Activated CD4-positive, alpha-beta T cell treated with anti-CD3 and anti-CD28 coated beads for 4 hours (primary cell): ENCODE measurements at places on chromosomes 13 and 19.

DNA sequence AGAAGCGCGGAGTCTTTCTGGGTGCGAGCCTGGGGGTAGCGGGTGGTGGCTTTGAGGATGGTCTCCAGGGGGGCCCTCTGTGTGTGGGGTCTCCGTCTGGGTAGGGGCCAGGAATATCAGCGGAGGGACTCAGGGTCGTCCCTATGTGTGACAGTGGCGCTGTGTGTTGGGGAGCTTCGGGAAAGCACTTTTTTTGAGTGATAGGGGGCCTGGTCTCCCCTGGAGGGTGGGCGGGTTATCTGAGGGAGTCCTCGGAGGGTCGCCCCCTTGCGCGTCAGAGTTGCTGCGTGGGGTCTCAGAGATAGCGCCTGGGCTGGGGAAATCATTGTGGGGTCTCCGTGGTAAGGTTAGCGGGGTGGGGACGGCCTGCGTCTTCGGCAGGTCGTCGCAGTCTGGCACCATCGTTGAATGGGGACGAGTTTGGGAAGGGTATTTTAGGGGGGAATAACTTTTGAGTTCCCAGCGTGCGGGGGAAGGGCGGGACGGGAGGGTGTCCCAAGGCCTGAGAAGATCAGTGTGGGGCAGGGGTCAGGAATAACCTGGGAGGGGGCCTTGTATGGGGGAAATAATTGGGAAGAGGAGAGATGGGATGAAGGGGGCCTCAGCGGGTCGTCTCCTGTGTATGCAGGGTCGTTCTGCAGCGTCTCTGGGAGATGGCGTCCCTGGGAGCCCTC, 857 bp downstream of the IER2 start:
- DNase-seq: peak; percentile 20

GRCh38 chr13:61128850-61129645, 286.6 kb downstream of the PCDH20 start:
- no peak for DNase-seq

DNA sequence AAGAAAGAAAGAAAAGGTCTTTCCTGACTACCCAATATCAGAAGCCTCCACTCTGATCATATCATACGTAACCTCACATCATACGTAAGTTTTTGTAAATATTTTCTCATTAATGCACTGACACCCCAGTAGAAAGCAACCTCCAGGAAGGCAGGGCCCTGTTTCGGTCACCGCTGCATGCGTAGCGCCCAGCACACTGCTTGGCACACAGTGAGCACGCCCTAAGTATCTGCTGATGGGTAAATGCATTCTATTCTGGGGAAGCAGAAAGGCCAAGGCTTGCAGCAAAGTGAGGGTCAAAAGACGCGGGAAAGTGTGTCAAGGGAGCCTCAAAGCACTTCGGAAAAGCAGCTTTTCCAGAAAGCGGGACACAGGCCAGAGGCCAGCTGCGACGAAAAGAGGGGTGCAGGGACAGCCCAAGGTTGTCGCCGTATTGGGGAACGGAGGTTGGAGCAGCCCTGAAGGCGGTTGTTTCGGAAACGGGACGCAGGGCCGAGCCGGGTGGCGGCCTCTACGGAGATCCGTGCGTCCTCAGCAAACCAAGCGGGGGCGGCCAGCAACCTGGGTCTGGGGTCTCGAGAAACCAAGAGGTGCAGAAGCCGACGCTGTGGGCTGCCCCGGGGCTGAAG, 463 bp downstream of the SUGP1 start:
- no peak for DNase-seq

- DNase-seq: no peak
These were observed 41.1 kb upstream of the RGCC start for GRCh38 chr13:41416276-41416675.

DNA sequence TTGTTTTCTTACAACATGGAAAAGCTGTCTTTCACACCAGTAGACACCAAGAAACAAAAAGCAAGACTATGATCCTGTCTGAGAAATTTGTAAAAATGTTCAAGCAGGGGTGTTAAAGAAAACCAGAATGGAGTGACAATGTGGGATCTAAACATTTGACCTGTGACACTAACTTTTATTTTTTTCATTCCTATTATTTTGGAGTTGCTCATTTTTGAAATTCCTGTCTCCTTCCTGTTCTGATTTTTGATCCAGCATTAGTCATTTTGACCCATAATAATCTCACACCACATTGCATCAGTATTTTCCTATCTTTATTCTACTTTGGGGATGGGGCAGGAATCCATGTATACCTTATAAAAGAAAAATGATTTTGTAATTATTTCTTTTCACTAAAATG, 164.2 kb downstream of the DLEU7 start:
- no peak for DNase-seq

DNA sequence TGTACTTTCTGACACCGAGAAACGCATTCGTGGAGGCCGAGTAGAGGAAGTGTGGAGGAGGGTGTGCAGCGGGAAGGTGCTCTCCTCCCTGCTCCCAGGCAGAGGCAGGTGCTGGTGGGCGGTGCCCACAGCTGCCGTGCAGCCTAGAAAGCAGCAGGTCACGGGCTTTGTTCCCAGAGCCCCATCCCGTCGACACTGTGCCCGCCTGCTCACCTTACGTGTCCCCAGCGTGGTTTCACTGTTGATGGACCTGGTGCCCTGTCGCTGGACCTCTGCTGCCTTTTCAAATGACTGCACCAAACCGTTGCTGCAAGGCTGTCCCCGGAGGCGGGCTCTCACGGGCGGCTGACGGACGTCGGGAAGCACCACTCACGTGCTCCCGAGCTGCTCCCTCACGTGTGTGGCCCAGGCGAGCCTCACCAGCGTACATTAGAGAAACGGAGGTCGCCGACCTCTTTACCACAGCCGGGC, 20.8 kb downstream of the PLEKHJ1 start:
- no peak for DNase-seq

GRCh38 chr19:2391118-2391725, 31.2 kb downstream of the TMPRSS9 start:
- DNase-seq: peak; percentile 47

DNA sequence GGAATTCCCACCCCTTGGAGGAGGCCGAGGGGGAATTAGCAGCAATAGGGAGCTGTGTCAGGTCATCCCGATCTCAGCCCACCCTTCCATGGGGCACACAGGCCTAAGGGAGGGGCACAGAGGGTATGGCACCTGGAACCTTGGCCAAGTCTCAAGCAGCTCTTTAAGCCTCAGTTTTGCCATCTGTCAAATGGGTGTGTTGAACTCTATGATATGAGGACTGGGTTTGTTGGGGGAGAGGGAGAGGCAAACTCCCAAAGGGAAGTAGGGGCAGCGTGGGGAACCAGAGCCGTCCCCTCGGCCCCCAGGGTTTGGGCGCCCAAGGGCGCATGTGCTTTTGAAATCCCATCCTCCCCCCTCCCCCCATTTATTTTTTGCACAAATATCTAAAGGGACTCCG, 49.7 kb downstream of the COLGALT1 start:
- DNase-seq: no peak

- no peak for DNase-seq
These were observed 90.8 kb downstream of the TSHZ3 start for GRCh38 chr19:31258211-31259052.

GRCh38 chr19:18871543-18871942, 24.4 kb downstream of the CERS1 start:
- no peak for DNase-seq

GRCh38 chr13:47237571-47237970, 340.7 kb upstream of the HTR2A start:
- DNase-seq: no peak

- DNase-seq: no peak
These were observed 888.9 kb downstream of the SLITRK1 start for GRCh38 chr13:82993417-82993816.

GRCh38 chr19:3783660-3784584, 2.3 kb downstream of the MATK start:
- DNase-seq: peak; percentile 45

DNA sequence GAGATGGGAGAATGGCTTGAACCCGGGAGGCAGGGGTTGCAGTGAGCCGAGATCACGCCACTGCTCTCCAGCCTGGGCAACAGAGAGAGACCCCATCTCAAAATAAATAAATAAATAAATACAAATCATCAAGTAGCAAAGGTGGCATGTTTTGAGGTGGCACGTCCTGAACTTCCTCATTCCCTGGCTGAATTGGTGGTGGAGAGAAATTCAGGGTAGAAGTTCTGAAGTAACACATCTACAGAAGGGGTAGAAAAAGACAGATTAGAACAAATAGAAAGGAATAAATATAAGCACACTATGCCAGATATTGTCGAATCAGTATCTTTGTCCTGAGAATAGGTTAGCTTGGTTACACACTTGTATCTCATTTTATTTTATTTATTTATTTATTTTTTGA, 6.3 kb downstream of the IFI30 start:
- no peak for DNase-seq

DNA sequence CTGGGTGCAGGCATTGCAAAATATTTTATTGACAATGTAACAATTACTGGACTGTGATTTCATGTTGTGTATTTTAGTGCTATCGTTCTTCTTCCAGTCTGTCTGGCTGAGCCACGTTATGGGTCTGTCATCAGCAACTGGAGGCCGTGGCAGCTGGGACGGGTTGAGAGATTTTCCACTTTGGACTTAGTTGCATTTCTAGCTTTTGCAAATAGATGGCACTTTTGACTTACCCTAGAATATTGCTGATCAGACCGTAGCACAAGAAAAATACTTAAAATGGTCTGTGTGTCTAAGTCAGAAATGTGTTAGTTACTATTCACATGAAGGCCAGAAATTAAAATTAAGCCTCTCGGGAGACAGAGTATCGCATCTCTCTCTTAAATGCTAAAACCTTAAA, 211.1 kb downstream of the TEX29 start:
- DNase-seq: no peak

GRCh38 chr13:28138756-28139470, 568 bp downstream of the PAN3 start:
- DNase-seq: peak; percentile 91

DNA sequence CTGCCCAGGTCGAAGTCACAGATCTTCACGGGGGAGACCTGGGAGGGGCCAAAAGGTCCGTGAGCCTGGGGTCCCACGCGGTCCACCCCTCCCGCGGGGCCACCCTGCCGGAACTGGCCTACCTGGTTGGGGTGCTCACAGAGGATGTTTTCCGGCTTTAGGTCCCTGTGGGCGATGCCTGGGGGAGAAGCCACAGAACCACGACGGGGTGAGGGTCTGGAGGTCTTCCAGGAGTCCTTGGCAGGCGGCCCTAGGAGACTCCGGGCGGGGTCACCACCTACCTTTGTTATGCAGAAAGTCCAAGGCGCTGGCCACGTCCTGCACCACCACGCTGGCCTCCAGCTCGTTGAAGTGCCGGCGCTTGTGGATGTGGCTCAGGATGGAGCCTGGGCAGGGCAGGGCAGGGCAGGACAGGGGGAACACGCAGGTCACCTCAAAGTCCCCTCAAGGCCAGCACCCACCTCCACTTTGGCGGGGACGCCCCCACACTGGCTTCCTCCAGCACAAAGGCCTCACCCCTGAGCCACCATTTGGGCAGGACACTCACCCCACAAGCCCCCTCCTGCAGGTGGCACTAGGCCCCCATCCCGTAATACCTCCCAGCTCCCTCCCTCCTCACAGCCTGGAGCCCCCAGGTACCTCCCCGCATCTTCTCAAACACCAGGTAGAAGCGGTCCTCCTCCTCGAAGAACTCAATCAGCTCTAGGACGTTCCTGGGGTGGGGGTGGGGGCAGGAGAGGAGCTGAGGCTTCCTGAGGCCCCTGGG, 8.4 kb downstream of the MKNK2 start:
- DNase-seq: no peak

DNA sequence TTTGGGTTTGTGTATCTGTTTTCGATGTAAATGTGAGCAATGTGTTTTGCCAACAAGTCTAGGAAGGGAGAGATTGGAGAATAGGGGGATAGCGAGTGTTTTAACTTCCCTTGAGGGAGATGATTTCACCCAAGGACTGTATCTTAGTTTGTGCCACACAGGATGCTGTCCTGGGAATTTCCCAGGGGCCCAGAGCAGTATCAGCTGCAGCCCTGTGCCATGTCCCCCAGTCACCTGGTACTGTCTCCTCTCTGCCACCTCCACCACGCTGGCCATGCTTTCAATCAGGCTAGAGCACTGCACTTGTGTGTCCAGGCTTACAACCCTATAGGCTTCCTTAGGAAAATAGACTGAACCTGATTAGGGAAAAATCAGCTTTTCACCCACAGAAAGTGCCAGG, 40.1 kb upstream of the CLDN10 start:
- no peak for DNase-seq

GRCh38 chr19:41792513-41793413, 3.6 kb upstream of the CEACAM3 start:
- DNase-seq: peak; percentile 60

DNA sequence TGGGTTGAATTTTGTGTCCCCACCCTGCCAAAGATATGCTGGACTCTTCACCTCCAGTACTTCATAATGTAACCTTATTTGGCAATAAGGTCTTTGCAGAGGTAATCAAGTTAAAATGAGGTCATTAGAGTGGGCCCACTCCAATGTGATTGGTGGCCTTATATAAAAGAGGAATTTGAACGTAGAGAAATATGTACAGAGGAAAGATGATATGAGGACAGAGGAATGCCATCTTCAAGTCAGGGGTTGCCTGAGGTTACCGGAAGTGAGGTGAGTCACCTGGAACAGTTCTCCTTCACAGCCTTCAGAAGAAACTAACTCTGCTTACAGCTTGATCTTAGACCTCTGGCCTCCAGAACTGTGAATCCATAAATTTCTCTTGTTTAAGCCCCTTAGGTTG, 69.9 kb downstream of the GPC5 start:
- DNase-seq: no peak
